ENCODE measurements at places on chromosomes 5 and 9.

- no peak for DNase-seq
These were observed 131.4 kb downstream of the CCDC192 start for GRCh38 chr5:127834554-127834953.

GRCh38 chr5:80707645-80708044 is 52.9 kb upstream of the DHFR start:
- peak; percentile 2 for DNase-seq

- no peak for DNase-seq
These were observed 148.8 kb upstream of the TNPO1 start for GRCh38 chr5:72667708-72668107.

DNA sequence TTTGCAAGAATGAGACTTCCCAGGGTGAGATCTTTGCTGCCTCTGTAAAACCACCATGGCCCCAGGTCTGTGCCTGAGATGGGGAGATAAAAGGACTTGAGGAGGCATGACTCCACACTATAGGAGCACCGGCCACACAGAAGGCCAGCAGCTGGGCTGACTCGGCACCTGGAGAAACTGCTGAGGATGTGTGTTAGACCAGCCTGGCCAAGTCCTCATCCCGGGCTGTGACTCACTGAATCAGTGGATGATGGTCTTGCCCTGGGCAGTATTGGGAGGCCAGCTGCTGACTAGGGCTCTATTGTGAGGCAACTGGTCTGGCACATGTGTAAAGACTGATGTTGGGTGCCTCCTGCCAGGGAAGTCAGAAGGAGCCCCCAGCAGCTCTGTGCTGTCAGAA is 286.2 kb downstream of the ACTL7B start:
- DNase-seq: peak; percentile 63

DNA sequence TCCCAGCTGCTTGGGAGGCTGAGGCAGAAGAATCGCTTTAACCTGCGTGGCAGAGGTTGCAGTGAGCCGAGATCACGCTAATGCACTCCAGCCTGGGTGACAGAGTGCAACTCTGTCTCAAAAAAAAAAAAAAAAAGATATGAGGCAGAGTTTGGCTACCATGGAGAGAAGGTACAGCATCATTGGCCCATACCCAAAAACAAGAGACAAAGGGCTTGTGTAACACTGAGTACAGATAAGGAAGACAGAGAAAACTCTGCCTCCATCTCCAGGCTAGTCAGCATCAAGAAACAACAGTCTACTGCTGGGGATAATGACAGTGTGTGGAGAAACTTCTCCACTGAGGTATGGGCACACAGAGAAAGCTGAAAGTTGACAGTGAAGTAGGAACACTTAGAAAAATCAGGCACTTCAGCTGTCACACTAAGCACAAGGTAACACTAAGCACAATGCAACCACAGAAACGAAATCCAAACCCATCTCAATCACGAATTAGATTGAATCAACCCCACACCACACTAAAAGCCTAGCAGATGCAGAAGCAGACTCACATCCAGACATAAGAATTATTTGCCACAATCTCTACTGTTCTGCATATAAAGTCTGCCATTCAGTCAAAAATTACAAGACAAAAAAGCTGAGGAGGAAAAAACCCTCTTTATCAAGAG is 10.5 kb downstream of the PJA2 start:
- no peak for DNase-seq

DNA sequence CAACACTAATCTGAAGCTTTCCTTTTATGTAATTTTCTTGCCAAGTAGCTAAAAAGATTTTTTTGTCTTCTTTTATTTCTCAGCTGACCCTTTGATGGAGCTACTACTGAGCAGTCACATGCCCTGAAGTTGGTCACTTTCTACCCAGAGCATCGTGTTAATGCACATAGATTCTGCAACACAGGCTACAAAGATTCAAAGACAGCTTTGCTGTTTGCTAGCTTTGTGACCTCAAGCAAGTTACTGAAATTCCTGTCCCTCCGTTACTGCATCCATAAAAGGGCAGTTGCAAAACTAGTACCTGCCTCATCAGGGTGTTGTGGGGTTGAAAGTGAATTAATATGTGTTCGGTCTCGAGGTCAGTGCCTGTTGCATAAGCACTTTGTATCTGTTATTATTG is 179.9 kb downstream of the GAS1 start:
- no peak for DNase-seq

DNA sequence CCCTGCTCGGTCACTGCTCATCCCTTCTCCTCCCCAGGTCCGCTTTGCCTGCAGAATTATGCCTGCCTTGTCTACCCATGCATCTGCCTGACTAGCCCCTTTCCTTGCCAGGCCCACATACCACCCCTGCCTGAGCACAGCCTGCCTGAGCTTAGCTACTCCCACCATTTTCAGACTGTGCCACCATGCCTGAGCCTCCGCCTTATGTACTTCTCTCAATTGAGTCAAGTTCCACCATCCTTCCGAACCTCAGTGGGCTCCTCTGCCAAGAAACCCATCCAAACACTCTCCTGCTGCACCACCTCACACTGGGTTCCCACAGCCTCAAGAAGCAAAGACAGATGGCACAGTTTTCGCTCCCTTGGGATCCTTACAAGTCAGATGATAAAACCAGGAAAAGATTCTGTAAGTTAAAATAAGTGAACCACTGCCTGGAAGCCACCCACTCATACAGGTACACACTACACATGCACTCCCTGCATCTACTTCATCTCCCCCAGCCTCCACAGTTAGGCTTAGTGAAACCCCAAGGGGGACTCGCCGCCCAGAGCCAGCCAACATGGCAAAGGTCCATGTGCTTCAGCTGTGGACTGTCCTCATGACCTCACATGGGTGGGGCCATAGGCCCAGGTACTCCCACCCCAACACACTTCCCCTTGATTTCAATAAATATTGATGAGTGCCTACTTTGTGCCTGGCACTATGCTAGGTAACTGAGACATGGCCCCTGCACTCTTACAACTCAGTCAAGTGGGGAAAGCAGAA is 23.1 kb downstream of the P4HA2 start:
- DNase-seq: no peak

- no peak for DNase-seq
These were observed 163.4 kb downstream of the TRPM6 start for GRCh38 chr9:74724317-74724716.

DNA sequence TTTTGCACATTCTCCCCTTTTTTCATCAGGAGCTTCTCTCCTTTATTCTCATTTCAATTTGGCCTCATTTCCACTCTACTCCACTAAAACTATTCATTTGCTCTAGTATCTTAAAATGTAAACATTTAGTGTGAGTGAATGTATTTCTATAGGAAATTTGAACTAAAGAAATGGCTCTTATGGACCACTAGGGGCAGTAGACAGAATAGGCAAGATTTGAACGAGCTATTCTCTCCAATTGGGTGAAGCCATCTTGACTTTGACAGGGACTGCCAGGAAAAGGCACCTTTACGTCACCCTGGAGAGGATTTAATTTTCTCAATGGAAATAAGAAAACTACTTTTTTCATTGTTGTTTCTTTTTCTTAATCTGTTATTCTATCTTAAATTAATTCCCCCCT is 666.3 kb downstream of the DNAH5 start:
- DNase-seq: no peak

GRCh38 chr5:119315516-119315949 is 40.3 kb upstream of the TNFAIP8 start:
- DNase-seq: peak; percentile 73

GRCh38 chr5:68818870-68819269 is 274.9 kb upstream of the SLC30A5 start:
- DNase-seq: no peak

DNA sequence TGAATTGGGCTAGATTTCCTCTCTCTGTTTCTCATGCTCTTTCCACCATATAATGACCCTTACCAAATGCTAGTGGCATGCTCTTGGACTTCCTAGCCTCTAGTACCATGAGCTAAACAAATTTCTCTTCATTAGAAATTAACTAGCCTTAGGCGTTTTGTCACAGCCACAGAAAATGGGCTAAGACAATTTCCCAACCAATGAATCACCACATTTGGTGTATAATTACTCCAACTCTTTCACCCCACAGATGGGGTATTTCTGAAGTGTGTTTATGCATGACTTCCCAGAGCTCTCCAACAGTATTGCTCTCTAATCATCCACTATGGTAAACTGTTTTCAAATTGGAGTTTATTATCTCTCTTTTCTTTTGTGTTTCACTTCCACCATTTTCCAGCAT is 1041.1 kb upstream of the COX7C start:
- DNase-seq: no peak
